ENCODE measurements at places on chromosomes 2 and 18.

GRCh38 chr2:37554155-37554510 lies 117.3 kb downstream of the CDC42EP3 start:
- DNase-seq: no peak

DNA sequence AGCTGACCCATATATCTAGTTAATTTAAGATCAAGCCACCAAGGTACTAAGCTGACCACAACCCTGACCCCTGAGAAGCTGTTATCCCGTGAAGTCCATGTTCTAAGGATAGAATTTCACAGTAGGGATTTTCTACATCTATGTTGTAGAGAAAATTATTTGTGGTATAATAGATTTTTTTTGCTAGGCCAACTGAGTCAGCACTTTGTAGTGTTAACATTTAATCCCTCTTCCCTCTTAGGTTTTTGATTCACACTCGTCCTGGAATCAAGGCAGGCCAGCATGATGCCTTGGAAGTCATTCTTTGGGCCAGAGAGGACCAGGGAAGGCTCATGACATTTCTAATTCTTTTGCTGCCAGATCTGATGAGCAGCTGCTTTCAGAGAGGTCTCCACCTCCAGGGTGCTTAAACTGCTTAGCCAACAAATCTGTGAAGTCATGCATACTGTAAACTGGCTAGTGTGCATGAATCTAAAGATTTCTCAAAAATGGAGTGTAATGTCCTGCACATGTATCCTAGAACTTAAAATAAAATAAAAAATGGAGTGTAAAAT lies 102.5 kb downstream of the RBM43 start:
- DNase-seq: no peak

- DNase-seq: no peak
Measured at GRCh38 chr2:34549710-34550345, 950.7 kb upstream of the FAM98A start.

- DNase-seq: no peak
Measured at GRCh38 chr2:239777219-239777618, 247.9 kb downstream of the NDUFA10 start.

GRCh38 chr18:48036641-48037421 lies 106.4 kb upstream of the SMAD2 start:
- no peak for DNase-seq

DNA sequence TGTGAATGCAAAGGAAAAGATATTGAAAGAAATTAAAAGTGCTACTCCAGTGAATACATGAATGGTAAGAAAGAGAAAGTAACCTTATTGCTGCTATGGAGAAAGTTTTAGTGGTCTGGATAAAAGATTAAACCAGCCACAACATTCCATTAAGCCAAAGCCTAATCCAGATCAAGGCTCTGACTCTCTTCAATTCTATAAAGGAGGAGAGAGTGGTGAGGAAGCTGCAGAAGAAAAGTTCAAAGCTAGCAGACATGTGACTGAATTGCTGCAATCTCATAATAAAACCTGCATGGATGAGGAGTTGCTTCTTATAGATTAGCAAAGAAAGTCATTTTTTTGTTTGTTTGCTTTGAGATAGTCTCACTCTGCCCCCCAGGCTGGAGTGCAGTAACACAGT lies 130.2 kb downstream of the DNAH6 start:
- no peak for DNase-seq

DNA sequence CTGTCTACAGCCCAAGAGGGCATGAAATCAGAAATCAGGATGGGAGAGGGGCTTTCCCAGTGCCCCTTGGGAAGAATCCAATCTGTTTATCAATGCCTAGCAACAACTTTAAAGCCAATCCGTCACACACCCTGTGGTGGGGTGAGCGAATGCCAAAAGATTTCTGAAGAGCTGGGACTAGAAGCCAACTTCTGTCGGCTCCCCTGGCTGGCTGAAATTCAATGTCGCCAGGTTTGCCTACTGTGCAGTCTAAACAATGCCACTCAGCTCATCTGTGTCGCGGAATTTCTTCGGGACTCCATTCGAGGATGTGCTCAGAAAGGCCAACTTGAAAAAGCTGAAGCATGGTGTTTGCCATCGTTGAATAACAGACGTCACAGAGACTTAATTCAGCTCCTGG lies 31.5 kb upstream of the NCKAP5 start:
- no peak for DNase-seq

- no peak for DNase-seq
Measured at GRCh38 chr18:58639751-58640427, 11.0 kb upstream of the ALPK2 start.

DNA sequence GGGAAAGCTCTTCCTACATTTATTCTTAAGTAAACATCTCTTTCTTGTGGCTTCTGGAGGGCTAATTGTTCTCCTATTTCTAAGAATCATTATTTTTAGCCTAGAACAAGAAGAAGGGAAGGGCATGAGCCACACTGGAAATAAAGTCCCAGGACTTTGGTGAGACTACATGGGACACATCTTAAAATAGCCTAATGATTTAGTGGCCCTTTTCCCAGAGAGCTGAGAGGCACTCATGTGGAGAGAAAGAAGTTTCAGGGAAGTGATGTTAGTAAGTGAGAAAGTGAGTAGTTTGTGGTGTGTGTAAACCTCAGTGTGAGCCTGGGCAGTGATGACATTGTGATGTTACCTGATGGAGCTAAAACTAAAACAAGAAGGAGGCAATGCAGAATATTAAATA lies 14.6 kb downstream of the ITGA4 start:
- no peak for DNase-seq

DNA sequence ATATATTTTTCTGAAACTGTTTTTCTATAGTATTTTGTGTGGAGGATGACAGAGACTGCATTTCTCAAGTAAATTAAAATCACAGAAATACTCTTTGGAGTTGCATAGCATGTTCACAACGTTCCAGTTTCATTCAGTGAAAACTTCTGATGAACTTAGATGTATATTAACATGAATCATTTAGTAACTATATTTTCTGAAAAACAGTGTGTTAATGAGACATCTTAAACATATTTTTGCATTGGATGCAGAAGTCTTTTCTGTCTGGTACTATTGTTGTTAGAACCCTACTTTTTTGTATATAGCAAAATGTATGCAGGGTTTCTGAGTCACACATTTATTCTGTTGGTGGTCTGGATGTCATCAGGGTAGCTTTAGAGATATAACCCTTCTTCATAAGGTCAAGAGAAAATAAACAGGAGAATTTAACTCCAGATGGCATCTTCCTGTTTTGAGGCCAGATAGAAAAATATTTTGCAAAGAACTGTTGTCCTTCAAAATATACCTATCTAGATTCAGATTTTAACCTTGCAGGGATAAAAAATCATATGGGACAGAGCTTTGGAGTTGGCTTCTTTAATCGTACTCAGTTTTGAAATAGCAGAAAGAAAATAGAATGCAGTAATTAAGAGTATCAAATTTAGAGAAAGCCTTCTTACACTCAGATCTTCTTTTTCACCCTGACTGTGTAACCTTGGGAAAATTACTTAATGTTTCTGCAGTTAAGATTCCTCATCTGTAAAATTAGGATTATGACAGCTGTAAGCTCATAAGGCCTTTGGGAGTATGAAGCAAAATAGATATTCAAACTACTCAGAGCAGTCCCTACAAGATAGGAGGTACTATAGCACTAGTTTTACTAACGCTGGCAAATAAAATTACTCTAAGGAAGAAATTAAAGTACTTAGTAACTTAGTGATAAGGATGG lies 5.3 kb downstream of the COL3A1 start:
- DNase-seq: no peak

DNA sequence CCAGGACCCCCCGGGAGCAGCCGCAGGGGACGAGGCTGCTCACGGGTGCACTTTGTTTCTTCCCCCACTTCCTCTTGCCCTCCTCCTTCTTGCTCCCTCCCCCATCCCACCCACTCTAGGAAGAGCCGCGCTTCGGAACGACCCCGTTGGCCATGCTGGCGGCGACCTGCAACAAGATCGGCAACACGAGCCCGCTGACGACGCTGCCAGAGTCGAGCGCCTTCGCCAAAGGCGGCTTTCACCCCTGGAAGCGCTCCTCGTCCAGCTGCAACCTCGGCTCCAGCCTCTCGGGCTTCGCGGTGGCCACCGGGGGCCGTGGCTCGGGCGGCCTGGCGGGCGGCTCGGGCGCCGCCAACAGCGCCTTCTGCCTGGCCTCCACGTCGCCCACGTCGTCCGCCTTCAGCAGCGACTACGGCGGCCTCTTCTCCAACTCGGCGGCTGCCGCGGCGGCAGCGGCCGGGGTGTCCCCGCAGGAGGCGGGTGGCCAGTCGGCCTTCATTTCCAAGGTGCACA lies 1.3 kb downstream of the SP9 start:
- DNase-seq: no peak

DNA sequence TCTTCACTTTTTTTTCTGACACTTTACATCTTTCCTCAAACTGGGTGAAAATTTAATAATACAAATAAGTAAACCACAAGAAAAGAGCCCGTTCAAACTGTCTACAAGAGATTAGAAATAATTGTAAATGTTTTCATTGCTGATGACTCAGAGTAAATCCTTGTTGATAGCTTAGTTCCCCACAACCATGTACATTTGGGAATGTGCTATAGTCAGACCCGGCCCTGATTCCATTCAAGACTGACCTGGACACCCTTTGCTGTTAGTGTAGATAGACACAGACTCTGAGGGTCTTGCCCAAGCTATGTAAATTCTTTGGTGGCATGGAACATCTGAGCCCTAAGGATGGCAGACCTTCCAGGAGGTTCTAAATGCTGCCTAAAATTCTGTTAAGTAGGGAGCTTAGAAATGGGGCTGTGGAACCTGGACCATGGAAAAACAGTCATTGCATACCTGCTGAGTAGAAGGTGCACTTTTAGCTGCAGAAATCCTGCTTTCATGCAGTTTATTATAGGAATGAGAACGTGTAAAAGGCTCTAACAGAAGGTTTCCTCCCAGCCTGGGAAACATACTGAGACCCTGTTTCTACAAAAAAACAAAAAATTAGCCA lies 3.7 kb downstream of the MALT1 start:
- DNase-seq: no peak

- no peak for DNase-seq
Measured at GRCh38 chr18:48074929-48075706, 144.7 kb upstream of the SMAD2 start.

- DNase-seq: no peak
Measured at GRCh38 chr18:12302391-12303147, 5.5 kb upstream of the TUBB6 start.

DNA sequence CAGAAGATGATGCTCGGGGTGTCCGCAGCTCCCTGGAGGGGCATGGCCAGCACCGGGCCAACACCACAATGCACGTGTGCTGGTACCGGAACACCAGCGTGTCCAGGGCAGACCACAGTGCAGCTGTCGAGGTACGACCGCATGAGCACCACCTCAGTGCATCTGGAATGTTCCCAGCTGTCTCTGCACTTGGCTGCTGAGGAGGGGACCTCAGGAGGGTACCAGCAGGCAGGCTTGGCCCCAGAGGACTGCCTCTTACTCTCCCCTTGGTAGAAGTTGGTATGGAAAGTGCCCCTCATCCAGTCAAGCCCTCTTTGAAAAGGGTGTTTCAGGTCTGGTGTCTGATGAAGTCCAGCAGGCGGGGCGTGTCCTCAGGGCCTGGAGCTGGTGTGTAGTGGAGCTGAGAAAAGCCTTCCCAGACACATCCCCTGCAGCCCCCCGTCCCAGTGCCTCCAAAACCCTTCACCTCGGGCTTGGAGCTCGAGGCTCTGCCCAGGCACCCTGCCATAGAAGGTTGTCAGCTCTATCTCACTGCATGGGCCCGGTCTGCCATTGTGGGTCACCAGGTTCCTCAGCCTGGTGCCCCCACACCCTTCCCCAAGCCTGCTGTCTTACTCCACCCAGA lies 16.7 kb downstream of the STK25 start:
- no peak for DNase-seq

DNA sequence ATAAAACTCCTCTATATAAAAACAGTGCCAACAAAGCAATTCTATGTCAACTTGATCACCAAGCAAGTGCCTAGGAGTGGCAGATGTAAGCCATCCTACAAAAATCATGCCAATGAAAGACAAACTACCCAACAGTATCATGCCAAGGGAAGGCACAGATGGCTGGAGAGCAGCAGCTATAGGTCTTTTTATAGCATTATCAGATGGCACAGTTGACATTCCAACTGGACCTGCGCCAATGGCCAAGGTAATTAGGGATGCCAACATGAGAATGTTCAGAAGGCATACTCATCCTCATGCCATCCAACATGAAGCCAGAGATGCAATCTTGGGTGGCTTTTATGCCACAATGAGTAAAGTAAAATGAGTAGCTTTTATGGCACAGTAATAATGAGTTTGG lies 237.3 kb downstream of the OTX1 start:
- no peak for DNase-seq

GRCh38 chr2:167157523-167157922 lies 269.2 kb downstream of the XIRP2 start:
- no peak for DNase-seq

DNA sequence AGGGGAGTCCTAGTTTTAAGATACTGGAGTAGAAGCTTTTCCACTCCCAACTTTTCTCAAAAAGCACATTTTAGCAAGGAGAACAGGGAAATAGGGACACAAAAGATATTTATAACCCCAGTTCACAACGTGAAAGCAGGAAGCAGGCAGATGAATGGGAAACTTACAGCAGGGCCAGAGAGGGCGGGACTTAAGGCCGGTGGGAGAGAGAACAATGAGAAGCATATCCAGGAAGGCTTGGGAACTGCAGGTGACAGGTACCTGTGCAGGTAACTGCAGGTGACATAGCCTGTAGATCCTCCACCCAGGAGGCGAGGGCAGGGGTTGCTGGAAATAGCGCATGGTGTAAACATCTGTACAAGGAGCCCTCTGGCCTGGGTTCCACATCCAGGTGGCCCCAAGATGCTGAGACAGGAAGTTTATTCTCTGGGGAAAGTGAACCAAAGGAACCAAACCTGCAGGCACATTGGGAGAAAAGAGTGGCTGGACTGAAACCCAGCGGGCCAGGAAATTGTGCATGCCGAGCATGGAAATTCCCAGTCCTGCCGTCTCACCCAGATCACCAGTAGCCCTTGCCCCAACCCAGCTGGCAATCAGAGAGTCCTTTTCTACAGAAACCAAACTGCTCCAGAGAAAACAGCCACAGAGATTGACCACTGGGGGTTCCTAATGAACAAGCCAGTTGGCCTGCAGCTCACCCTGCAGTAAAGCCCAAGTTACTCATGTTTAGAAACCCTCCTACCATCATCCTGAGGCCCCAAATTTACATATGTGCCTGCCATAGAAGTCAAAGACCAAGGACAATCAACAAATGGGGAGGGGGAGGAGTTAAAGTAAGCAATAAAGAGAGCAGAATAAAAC lies 24.3 kb upstream of the COL6A3 start:
- no peak for DNase-seq

- DNase-seq: no peak
Measured at GRCh38 chr2:54520687-54521086, 64.6 kb downstream of the SPTBN1 start.

- no peak for DNase-seq
Measured at GRCh38 chr18:25056429-25056828, 295.5 kb downstream of the ZNF521 start.

GRCh38 chr2:942775-943460 lies 7.7 kb upstream of the SNTG2 start:
- DNase-seq: no peak
